Mesendoderm (in vitro differentiated cells): ENCODE measurements at places on chromosomes 1 and 21.
A peak's percentile ranks its signal among the peaks of the same experiment; 100 is the strongest.

GRCh38 chr1:9437961-9438430 is 101.3 kb upstream of the SLC25A33 start:
- DNase-seq = peak; percentile 70

DNA sequence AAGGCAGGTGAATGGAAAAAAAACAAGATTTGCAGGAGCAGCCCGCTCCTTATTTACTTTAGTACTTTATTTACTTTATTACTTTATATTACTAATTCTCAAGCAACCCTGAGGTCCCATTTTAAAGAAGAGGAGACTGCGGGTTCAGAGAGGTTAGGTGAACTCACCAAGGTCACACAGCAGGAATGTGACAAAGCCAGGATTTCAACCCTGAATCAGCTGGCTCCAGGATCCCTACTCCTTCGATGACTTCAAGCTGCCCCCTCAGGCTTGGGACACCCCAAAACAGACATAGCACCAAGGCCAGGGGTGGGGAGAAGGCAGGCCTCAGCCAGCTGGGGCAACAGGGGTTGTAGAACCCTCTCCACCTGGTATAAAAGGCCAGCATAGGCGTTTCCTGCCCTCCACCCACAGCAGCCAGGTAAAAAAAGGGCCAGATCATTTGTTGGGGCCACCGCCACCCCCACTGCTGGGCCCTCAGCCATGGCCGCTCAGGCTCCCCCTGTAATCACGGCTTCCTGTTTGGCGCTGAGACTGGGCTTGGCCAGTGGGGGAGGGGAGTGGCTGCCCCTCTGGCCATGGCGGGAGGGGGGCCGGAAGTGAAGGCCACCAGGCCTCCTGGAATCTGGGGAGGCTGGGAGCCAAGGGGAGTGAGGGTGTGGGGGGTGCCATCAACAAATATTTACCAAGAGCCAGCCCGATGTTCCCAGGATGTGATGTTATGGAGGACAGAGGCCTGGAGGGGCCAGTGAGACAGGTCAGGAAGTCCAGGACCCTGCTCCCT is 6.6 kb downstream of the SDC3 start:
- no peak for DNase-seq

GRCh38 chr1:90989990-90990389 is 31.8 kb downstream of the ZNF644 start:
- DNase-seq = no peak

DNA sequence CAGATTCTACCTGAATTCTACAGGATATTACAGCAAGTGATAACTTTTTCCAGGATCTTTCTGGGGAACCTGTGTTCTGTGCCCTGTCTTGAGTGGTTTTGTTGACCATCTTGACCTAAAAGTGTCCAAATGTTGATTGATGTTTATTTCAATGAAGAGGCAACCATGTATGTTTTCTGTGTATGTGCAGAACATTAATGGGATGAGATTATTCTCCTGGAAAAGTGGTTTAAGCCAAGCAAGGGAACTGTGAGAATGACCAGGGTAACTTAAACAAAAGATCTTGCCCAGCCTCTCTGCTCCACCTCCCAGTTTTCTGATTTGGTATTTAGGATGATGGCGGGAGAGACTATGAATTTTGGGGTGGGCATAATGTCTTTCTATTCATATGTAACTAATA is 1.0 kb upstream of the SAMD13 start:
- DNase-seq = no peak

DNA sequence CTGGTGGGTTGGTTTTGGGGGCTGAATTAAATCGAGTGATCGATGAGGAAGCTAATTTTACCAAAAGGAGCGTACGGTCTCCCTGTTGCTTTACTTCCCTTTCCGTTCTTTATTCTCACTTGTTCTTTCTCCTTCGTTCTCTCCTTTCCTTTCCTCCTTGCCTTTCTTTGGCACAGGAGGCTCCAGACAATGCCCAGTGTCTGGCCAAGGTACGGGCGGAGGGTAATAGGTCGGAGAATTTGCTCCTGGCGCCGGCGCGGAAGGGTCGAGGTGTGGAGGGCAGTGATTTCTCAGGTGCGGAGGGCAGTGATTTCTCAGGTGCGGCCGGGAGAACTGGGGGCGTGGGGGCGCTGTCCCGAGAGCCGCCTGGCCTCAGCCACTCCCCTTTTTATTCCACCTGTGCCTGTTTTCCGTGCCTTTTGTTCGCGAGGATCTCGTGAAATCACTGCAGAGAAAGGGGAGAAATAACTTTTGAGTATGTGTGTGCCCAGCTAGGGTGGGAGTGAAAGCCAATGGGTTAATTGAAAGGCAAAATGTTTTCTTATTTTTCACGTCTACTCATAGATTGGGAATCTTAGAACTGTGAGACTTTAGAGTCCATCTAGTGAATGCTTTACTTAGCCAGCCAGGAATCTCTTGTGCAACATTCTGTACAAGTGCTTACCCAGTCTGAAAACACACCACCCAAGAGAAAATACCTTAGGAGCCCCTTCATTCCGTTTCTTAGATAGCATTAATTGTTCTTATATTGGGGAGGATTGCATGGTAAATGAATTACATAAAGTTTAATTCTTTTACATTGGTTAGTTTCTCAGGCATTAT is 1.3 kb downstream of the FNBP1L start:
- peak; percentile 79 for DNase-seq

GRCh38 chr1:189192741-189193520 is 1284.7 kb downstream of the BRINP3 start:
- no peak for DNase-seq

DNA sequence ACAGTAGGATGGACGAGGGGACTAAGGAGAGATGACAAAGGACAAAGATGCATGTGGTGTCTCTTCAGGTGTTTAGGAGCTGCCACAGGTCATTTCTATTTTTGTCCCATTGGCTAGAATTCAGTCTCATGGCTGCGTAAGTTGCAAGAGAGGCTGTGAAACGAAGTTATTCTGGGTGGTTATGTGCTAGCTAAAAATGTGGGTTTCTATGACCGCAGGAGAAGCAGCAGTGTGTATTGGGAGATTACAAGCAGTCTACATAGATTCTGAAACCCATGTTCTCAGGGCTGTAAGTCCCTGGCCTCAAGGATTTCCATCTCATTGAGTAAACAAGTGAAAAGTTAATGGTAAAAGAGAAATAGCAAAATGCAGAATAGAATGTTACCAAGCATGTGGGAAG is 110.7 kb downstream of the SPATA46 start:
- no peak for DNase-seq

DNA sequence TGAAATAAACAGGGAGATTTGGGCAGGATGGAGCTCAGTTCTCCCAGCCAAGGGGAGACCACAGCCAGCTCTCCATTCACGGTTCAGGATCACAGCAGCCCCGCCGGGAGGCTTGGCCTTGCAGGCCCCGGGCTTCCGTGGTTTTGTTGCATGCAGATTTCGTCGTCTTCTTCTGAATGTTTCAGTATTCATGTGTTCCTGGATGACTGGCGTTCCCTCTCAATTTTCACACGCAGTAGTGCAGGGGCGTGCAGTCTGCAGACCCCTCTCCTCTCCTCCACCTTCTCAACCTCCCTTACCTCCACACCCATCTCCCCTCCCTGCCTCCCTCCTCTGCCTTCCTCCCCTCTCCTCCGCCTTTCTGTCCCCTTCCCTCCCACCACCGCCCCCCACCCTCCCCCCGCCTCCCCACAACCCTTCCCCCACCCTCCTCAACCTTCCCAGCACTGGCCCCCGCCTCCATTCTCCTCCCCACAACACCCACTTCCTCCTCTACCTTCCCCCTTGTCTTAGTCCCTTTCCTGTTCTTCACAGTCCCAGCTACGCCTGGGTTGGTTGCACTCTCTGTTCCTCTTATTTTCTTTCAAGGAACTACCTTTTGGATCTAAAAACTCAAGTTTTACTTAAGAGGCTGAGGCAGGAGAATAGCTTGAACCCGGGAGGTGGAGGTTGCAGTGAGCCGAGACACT is 8.4 kb upstream of the SLC19A1 start:
- DNase-seq = peak; percentile 35

DNA sequence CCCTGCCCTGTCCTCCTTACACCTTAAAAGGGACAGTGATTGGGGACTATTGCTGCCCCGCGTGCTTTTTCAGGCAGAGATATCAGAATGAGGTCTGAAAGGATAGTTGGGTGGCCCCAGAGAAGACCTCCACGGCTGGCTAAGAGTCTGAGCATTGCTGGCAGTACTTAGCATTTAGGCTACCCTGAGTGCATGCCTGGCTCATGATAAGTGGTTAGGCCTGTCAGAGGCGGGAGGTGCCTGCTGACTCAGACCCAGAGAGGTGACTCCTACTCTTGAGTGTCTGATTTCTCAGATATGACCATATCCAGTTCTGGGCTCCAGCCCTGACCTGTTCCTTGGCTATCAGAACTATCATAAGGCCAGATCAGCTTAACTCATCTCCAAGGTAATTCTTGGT is 213.7 kb downstream of the PBX1 start:
- DNase-seq = peak; percentile 95
